ENCODE measurements at places on chromosomes 16 and 17.

GRCh38 chr16:81035975-81036750, 521 bp downstream of the ATMIN start:
- DNase-seq, result peak; percentile 21

DNA sequence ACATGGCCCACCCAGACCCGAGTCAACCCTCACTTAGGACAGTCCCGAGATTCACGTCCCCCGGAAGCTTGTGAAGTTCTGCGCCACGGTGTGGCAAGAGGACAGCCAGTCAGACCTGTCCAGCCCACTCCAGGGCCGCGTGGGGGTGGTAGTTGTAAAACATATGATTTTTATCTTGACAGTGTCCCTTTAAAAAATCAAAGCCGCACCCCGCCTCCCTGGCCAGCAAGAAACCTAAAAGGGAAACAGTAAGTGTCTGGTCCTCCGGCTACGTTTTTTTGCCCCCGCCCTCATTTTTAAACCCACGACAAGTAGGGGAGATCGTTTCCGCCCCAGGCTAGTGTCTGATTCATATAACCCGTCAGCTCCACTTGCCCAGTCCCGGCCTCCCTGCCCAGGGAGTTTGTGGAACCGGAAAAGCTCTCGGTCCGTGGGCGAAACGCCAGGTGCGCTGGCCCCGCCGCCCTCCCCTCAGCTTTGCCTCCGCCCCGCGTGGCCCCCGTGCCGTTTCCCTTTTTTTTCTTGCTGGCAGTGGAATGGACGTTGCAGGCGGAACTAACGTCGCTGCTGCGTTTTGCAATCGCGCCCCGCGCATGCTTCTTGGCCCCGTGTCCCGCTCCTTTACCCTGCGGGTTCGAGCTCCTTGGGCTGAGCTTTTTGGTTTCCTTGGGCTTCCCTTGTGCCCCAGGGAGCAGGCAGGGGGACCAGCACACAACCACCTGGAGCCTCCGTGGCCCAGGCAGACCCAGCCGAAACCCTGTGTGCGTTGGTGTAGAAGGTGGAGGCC, 13.3 kb upstream of the NUDT16L1 start:
- peak; percentile 23 for DNase-seq

DNA sequence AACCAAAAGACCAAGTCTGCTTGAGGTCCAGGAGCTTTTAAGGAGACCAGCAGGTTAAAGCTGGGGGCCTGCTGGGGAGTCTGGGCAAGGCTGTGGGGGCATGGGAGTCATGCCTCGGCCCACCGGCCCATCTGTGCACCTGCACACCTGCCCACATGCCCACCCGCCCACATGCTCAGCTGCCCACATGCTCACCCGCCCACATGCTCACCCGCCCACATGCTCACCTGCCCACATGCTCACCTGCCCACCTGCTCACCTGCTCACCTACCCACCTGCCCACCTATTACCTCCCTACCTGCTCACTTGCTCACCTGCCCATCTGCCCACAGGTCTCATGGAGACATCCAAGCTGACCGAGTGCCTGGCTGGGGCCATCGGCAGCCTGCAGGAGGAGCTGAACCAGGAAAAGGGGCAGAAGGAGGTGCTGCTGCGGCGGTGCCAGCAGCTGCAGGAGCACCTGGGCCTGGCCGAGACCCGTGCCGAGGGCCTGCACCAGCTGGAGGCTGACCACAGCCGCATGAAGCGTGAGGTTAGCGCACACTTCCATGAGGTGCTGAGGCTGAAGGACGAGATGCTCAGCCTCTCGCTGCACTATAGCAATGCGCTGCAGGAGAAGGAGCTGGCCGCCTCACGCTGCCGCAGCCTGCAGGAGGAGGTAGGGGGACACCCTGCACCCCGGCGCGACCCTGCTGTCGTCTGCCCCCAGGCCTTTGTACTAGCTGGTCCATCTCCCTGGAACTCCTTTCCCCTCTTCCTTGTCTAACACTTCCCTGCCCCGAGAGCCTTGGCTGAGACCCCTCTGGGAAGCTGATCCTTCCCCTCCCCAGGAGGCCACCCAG, 14.0 kb downstream of the CARD14 start:
- no peak for DNase-seq

DNA sequence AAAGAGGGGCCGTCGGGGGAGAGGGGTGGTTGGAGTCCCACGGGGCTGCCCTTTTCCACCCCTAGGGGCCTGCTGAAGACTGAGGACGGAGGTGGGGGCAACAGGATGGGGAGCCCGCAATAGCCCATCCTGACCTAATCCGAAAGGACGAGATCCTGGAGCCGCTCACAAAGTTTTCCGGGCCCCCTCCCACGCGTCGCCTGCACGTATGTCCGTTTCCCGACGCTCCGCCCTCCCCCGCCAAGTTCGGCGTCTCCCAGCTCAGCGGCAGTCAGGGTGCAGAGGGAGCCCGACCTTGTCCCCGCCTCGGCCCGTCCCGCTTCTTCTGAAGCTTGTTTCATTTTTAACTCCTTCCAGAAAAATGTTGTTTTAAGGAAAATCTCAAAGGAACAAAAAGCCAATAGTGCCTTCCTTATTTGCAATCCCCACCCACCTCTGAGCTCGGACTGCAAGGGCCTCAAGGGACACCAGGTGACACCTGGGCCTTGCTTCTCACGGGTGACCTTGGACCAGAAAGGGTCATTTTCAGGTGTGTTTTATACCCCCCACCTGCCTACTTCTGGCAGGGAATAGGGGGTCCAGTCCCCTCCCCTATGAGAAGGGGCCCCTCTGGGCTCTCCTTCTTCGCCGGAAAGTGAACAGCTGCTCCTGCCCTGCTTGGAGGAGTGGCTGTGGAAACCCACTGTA, 3.4 kb upstream of the ZNF423 start:
- peak; percentile 64 for DNase-seq

GRCh38 chr16:89136931-89137330, 34.6 kb upstream of the CDH15 start:
- no peak for DNase-seq

GRCh38 chr16:14559809-14560241, 70.2 kb downstream of the PARN start:
- peak; percentile 42 for DNase-seq

GRCh38 chr17:61444831-61445230, 7.4 kb upstream of the TBX4 start:
- no peak for DNase-seq

DNA sequence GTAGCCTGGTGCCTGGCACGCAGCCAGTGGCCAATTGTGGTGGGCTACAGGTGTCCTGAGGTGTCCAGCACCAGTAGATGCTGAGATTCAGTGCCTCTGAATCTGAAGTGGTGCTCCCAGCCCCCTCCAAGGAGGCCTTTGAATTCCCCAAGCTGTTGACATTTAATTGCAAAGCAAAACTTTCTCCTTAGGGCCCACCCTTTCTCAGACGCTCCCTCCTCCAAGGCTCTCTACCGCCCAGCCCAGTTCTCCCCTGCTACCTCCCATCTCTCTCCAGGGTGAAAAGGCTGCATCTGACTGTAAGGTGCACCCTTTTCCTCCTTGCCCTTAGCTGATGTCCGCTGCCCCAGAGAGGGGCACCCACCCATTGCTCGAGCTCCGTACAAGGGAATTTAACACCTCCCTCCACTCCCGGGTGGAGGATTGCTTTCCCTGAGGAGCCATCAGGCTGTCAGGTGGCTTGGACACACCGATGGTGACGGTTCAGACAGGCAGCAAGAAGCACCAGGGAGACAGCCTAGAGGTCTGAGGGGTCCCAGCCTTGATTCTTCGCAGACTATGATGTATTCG, 1.7 kb downstream of the BEAN1 start:
- no peak for DNase-seq

DNA sequence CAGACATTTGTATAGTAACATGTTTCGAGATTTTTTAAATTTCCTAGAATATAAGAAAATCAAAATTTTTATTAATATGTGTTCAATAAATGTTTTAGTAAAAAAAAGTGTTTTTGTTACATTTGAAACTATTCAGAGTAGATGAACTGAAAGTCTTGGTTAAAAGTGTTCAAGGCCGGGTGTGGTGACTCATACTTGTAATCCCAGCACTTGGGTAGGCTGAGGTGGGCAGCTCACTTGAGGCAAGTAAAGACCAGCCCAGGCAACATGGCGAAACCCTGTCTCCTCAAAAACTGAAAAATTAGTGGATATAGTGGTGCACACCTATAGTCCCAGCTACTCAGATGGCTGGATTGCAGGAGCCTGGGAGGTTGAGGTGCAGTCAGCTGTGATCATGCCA, 16.8 kb upstream of the PHKG2 start:
- no peak for DNase-seq

DNA sequence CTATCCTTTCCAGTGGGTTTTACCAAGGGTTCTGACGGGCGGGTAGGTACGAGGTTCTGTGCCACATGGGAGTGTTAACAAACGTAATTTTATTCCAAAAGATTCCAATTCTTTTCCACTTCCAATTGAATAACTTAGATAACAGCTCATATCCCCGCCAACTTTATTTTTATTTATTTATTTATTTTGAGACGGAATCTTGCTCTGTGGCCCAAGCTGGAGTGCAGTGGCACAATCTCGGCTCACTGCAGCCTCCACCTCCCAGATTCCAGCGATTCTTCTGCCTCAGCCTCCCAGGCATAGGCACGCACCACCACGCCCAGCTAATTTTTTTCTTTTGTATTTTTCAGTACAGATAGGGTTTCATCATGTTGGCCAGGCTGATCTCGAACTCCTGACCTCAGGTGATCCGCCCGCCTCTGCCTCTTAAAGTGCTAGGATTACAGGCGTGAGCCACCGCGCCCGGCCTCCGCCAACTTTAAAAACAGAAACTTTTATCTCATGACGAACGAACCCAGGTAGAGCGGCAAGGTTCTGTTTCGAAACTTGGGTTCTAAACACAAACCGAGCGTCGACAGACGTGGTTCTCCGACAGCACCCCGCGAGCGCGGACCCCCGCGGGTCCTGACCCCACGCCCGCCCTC, 613 bp downstream of the ECI1 start:
- peak; percentile 25 for DNase-seq

DNA sequence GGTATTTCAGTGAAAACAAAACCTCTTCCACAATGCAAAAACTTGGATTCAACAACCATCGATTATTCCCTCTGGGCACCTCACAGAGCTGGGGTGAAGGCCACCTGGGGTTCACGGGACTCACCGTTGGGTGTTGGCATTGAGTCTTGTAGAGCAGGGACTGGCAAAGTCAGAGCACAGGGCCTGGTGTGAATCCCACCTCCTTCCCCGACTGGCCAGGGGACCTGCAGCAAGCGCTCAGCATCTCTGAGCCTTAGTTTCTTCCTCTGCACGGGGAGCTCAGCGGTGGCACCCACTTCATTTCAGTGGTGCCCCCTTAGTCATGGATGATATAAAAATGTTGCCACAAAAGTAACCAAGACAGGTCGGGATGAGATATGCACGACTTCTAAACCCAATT, 100.4 kb downstream of the METRNL start:
- no peak for DNase-seq

GRCh38 chr16:27598220-27598619, 48.3 kb downstream of the KATNIP start:
- DNase-seq, result no peak

DNA sequence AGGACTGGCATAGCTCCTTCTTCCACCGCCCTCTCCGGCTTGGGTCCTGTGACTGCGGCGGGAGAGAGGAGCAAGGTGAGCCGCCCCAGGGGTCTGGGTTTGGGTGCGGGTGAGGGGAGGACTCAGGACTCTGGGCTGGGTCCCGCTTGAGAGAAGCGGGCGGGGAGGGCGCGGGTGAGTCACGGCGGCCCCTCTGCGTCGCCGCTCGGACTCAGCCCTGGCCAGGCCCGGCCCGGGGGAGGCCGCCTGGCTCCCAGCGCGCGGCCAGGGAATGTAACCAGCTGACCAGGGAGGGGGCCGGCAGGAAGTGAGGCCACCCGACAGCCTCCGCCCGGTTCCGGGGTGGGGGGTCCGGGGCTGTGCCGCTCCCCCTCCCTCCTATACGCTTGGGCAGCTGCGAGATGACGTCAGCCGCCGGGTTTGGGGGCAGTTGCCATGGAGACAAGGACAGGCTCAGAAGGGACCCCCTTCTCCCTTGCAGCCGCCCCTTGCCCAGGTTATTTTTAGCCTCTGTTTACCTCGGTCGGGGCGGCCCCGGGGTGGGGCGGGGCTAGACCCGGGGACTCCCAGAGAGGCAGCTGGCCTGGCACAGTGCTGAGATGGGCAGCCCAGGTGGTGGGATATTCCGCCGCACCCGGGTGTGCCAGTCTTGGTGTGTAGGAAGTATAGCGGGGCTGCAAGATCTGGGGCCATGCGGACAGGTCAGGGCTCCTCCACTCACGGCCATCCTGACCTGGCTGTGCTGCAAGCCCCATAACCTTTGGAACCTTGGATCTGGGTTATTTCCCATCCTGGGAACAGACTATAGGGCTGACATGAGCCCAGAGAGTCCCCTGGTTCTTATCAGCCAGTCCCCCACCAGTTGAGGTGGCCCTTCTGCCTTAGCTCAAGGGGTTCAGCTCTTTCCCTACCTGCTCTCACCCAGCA, 1.6 kb downstream of the RIPOR1 start:
- peak; percentile 81 for DNase-seq

GRCh38 chr17:58323366-58324055, 5.1 kb downstream of the TSPOAP1 start:
- DNase-seq, result no peak

DNA sequence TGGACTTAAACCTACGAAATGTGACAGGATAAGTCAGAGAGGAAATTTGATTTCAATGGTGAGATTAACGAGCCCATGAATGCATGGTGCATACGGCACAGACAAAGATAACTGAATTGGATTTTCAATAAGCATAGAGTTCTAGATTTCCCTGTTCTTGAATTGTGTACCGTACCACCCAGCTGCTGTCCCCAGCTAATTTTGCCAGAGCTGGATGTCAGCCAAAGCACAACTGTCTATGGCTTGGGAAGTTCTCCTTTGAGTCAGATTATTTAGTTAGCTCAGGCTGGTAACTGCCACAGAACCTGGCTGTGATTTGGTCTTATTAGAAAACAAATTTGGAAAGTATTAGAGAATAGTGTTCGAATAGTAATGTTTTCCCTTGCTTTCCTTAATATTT, 143.1 kb downstream of the CDH13 start:
- no peak for DNase-seq

DNA sequence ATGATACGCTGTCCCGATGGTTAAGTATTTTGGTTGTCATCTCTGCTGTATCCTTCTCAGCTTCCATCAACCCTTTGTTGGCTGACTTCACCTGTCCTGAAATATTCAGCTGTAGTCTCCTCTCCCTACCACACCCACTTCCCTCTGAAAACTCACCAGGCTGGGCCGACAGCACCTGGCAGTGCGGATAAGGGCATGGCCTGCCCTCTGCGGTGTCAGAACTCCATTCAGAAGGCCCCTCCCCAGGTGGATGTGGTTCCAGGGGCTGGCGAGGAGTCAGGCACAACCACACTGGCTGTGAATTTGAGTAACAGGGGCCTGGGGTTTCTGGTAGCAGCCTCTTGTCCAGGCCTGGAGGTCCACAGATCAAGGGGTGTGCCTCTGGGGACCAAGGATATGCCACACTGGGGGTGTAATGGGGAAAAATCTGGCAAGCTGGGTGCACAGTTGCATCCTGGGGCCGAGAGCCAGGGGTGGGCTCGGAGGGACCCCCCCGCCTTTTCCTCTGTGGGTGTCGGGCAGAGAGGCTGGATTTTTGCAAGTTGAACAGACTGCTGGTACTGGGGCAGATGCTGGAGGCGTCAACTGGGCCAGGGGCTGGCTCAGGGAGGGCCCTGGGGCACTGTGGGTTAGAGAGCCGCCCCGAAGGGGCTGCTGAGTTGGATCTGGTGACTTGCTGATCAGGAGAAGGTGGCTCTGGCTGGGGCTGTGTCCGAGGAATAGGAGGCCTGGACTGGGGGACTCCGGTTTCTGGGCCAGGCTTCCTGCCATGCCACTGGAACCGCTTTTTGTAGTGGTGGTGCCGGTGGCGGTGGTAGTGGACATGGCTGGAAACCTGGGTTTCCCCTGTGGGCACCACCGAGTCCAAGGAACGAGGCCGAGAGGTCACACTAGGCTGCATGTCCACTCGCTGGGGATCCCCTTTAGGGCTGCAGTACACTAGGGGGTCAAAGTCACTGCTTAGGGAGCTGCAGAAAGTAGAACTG, 5.6 kb upstream of the SUPT4H1 start:
- no peak for DNase-seq

Measured in fibroblast of pulmonary artery (primary cell).